Stimulated activated CD8-positive, alpha-beta memory T cell treated with anti-CD3 and anti-CD28 coated beads, Interleukin-4, amount 100 ng/mL, for 4 hours (primary cell): ENCODE measurements at places on chromosomes 7 and 10.

DNA sequence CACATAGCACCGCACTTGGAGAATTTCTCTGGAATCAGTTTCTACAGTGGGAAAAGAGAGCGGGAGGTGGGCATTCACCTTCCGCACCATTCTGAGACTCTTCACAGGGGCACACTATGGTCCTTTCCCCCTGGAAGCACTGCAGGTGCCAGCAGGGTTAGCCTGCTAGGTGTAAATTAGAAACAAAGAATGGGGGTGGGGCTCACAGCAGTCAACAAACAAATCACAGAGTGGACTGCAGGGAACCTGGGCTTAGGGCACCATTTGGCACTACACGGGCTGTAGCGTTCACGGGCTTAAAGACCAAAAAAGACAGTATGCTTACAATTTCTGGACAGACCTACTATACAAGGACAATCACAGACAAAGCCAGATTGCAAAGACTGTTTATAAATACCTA lies 8.0 kb upstream of the PKD1L1 start:
- DNase-seq: no peak

DNA sequence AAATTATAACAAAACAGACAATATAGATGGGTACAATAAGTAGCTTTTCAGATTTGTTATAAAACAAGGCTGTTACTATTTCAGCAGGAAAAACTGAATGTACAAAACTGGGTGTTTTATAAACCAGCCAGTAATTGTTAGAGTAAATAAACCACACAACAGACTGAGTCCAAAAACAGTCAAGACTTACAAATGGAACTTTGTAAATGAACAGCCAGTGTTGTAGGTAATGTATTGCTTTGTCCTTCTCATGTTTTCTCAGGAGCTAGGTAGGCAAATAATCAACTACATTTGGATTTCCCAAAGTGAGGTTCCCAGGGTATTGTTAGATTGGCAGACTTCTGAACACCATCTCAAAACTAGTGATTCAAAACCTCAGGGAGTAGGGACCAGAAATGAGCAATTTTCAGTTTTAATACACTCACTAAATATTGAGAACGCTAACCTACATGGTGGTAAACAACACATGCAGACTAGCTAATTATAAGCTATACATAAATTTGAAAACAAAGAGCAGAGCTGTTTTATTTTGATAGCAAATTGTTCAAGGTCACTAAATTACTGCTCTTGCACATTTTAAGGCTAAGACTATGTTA lies 36.2 kb downstream of the HERPUD2 start:
- no peak for DNase-seq

- DNase-seq: no peak
Observed at GRCh38 chr7:12436896-12437535, 33.4 kb upstream of the VWDE start.

DNA sequence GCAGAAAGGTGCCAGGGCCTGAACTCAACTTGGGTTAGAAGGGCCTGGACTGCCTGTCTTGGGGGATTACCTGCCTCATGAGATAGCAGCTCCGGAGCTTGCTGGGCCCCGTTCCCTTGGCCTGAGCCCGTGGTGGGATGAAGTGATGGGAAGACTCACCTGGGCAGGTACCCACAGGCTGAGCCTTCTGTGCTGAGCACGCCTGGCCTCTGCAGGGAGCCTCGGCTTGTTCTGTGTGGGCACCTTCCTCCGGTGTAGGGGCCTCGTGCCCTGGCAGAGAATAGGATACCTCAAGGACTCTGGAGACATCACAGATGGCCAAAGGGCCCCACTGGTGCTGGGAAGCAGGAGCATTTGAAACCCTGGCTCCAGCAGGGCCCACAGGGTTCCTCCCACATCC lies 4.5 kb downstream of the ZNF467 start:
- DNase-seq: no peak

DNA sequence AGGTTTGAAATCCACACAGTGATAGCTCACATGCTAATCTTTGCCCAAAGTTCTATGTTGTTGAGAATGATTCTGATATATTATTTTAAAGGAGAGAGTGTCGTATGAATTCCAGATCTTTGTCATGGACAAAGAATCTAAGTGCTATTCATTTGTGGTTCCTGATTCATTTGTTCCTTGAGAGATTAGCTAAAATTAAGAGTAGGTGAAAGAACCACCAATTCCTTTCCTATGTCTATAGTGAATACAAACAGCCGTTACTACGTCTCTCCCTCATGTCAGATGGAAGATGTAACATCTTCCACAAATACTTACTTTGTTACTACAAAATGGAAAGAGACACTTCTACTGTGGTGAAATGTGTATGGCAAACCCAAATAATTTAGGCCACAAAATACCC lies 3.3 kb upstream of the PLXDC2 start:
- DNase-seq: no peak

DNA sequence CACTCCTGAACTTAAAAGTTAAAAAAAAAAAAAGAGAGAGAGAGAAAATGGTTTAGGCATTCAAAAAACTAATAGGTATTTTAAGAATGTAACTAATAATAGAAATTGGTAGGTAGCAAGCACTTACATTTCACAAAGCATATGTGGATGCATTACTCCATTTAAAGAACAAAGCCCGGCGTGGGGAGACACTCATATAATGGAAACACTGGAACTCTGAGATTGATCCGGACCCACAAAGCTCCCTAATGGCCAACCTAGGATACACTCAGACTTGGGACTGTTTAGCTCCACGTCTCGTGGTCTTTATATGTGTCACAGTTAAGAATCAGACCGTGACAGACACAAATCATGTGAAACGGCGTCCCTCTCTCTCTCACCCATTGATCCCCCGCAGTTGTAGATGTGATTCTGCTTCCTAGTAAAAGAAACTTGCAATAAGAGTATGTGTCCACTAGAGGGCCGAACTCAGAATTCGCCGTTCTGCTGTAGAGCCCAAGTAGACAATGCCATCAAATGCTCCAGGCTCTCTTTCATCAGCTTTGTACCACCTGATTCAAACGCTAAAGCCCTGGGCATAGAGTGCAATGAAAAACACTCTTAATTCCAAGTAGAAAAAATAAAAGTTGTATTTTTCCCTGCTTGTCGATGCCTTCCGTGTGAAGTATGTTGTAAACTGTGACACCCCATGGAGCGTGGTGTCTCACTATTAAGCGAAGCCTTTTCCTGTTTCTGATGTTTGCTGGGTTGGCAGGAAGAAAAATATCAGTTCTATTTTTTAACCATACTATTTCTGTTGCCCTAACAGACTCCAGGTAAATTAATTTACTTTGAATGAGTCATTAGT lies 429.0 kb upstream of the MTPN start:
- DNase-seq: no peak

- no peak for DNase-seq
Observed at GRCh38 chr10:121865554-121865953, 62.3 kb downstream of the ATE1 start.

- no peak for DNase-seq
Observed at GRCh38 chr10:79333513-79333912, 13.8 kb upstream of the PPIF start.

DNA sequence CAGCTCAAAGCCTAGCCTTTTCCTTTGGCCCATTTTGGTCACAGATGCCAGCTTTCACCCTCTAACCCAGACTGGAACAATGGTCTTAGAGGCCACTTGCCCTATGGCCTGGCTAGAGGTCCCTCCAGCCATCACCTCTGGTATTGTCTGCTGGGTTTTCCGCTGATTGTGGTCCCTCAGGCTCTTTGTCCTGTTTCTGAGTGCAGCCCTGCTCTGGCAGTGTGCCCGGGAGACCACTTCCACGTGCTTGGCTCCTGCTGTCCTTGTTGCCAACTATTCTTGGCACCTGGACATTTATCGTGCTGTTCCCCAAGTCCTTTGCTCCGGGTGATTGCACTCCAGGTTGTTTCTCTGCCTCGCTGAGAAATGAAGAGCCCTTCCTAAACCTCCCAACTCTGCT lies 53.3 kb upstream of the FAM180A start:
- DNase-seq: no peak

DNA sequence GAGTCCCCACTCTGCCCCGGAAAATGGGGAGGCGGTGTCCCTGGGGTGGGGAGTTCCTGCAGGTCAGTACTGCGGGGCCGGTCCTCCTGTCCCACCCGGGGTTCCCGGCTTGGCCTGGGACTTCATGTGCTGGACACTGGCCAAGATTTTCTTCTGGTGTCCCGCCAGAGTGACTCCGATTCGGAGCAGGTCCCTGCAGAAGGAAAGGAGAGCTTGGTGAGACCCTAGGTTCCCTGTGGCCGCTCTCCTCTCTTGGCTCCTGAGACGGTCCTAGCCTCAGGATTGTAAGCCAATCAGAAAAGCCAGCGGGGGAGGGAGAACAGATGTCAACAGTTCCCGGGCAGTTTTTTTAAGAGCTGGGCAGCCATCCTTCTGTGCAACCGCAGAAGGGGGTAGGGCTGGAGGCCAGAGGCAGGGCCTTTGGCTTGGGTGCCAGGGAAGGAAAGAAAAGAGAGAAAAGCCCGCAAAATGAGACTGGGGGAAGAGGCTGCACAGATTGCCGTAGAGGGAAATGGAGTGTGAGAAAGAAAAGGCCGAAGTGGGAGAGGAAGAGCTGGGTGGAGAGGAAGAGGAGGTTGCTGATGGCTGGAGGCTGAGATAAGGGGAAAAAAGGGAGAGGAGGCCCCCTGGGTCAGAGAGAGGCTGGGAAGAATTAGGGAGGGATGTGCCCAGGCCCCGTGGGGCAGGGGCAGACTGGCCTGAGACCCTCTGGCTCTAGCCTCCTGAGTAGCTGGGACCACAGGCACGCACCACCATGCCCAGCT lies 23.7 kb downstream of the EPHB4 start:
- no peak for DNase-seq

DNA sequence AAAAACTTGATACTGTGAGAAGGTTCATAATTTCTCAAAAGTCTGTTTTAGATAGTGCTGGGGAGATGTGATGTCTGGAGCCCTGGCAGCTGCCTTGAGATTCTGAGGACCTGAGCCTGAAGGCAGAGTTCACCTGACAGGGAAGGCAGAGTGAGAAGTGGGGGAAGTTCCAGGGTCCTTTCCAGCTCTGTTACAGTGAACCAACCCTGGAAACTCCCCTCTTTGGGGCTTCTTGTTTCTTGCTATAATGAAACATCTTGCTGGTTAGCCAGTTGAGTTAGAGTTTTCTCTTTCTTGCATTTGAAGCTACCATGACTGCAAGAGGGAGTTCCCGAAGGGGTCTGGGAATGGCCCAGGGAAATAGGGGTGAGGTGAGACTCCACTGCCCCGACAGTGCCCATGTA lies 158.9 kb upstream of the TNRC18 start:
- DNase-seq: no peak

- no peak for DNase-seq
Observed at GRCh38 chr7:138089080-138089901, 13.0 kb downstream of the AKR1D1 start.

DNA sequence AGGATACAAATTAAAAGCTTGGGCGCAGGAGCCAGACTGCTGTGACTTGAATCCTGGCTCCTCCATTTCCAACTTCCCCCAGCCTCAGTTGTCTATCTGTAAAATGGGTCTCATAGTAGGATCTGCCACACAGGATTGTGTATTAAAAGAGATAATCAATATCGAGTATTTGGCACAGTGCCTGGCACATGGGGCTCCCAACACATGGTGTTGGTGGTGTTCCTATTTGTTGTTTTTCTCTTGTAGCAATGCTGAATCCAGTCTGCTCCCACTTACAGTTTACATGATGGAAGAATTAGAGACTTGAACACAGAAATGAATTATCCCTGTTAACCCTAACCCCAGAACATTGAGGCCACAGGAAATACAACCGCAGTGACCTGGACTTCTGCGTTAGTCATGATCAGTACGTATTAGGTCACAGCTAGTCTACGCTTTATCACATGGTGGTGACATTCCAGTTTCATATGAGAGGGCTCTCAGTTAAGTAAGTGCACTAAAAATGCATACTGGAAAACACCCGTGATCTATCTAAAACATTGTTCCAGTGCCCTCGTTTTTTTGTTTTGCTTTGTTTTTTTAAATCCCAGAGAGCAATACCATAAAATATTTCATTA lies 169.5 kb upstream of the KLF14 start:
- no peak for DNase-seq

GRCh38 chr10:71840177-71840957 lies 10.7 kb downstream of the PSAP start:
- DNase-seq: no peak

GRCh38 chr10:132205650-132206376 lies 19.1 kb downstream of the DPYSL4 start:
- DNase-seq: no peak
